Right forelimb (tissue), 1 donor: ENCODE measurements at places on chromosomes 4 and X.
A peak's percentile ranks its signal among the peaks of the same experiment; 100 is the strongest.

GRCh38 chrX:102708900-102709299 lies 3.3 kb upstream of the GPRASP2 start:
- DNase-seq, result no peak

DNA sequence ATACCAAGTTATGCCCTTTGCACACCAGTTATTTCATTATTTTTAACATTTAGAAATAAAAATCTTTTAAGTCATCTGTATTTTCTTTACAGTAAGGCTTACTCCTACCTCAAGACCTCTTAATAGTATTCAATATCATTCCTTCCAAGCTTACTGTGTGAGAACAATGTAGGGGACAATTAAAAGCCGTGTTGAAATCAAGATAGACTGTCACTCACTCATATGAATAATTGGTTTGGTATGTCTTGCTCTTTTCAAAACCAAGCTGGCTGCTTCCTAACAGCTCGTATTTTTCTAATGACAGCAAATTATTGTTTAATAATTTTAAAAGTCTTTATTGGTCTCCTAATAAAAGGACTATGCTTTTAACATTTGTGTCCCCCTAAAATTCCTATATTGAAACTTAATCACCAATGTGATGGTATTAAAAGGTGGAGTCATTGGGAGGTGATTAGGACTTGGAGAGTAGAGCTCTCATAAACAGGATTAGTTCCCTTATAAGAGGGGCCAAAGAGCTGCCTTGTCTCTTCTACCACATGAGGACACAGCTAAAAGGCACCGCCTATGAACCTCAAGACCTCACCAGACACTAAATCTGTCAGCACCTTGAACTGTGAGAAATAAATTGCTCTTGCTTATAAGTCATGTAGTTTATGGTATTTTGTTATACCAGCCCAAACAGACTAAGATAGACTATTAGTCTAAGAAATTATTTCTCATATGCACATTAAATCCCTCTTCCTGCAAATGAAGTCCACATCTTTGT lies 4.1 kb downstream of the ABCB7 start:
- DNase-seq, result no peak

DNA sequence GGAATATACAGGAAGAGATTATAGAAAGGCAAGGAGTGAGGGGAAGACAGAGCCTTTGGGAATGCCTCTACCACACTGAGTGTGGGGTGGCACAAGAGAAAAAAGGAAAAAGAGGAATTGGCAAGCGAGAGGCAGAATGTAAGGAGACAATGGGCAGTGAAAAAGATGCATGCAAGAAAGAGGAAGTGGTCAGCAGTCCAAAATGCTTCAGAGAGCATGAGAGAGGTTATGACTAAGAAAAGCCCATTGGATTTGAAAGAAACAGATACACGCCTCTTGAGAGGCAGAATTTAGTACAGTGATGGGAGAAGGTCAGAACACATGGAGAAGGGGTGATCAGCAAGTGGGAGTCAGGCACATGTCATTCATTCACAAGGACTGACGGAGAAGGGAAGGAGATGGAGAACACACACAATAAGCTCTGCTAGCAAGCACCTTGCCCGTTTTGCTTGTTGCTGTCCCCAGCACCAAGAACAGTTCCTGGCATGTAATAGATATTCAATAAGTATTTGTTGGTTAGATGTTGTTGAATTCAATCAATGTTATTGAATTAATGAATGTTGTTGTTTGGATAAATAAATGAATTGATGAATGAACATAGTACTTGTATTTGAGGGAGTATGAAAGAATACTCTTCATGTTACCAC lies 6.3 kb downstream of the DCHS2 start:
- no peak for DNase-seq

DNA sequence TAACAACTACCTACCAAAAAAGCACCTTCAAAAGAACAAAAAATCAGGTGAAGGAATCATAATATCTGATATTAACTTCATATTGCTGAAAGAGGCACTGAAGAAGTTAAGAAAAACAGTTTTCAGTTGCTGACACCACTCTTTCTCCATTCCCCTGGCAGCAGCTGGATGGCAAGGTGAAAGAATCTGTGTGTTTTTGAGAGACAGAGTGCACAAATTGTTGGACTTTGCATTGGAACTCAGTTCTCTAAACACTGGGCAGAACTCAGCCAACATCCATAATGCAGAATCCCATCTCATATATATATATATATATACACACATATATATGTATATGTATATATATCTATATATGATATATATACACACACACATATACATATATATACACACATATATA lies 408.3 kb upstream of the MAGEC2 start:
- DNase-seq, result no peak

- DNase-seq, result no peak
Observed at GRCh38 chr4:36676139-36677050, 395.0 kb downstream of the DTHD1 start.

DNA sequence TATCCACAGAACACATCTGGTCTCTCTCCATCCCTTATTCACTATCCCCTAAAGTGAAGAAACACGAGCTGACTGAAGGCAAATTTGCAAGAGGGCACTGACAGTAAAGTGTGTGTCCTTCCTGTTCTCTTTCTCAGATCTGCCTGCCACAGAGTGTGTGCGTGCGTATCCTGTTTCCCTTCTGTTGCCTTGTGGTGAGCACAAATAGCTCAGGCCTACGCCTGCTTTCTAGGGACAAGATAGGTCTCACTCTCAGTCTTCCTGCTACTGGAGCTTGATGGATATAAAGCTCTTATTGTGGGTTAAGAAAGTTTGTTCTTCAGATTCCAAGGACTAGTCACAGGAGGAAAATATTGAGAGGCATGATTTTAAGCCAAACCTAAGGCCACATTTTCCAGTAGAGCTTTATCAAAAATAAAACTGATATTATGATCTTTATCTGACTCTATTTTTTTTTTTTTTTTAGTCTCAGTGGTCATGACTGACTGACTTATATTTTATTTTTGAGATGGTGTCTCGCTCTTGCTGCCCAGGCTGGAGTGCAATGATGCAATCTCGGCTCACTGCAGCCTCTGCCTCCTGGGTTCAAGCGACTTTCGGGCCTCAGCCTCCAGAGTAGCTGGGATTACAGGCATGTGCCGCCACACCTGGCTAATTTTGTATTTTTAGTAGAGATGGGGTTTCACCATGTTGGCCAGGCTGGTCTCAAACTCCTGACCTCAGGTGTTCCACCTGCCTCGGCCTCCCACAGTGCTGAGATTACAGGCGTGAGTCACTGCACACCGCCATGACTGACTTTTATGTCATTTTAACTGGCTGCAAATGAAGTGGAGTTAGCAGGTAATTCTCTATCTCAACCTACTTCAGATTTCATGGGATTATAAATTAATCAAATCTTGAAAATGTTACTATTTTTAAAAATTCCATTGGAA lies 140.3 kb upstream of the SH3RF1 start:
- DNase-seq, result peak; percentile 54

DNA sequence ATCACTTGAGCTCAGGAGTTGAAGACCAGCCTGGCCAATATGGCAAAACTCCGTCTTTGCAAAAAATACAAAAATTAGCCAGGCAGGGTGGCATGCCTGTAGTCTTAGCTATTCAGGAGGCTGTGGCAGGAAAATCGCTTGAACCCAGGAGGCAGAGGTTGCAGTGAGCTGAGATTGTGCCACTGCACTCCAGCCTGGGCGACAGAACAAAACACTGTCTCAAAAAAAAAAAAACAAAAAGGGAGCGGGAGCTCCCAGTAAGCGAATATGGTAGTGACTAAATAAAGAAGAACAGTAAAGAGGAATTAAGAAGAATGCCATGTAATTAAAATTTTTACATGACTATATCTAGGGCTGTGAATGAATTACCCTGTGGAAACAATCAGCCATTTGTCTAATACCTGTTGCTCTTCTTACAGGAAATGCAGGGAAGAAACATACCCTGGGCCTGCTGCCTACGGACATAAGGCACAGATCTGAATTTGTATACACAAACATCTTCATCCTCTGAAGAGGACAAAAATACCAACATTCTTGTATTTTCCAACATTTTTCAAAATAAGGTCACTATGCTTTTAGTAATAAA lies 11.4 kb downstream of the WDFY3 start:
- no peak for DNase-seq

GRCh38 chr4:88831031-88831430 lies 133.4 kb upstream of the NAP1L5 start:
- DNase-seq, result peak; percentile 50
